ENCODE measurements at places on chromosomes 4 and X.

- no peak for DNase-seq
Observed at GRCh38 chr4:100826808-100827548, 309.2 kb upstream of the EMCN start.

DNA sequence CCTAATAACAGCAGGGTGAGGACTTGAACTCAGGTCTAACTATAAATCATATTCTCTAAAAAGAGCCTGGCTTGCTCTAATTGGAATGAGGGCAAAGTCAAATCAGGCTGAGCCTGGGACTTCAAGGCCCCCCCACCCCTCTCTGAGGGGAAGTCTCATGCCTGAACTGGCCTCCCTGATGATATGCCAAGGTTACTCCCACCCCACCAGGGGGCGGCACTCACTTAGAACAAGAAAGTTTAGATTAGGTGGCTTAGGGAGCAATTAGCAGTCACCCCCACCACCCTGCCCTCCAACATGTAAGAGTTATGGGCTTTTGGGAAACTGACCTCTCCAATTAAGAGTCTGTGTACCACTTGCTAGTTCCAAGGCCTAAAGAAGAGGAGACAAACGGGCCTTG lies 2.7 kb downstream of the FOXO4 start:
- peak; percentile 67 for DNase-seq

- no peak for DNase-seq
Observed at GRCh38 chrX:47936224-47936939, 67.4 kb downstream of the ZNF182 start.

- DNase-seq = no peak
Observed at GRCh38 chrX:45669715-45670340, 469.2 kb upstream of the DIPK2B start.

GRCh38 chr4:6929812-6930464 lies 20.3 kb downstream of the TBC1D14 start:
- no peak for DNase-seq

DNA sequence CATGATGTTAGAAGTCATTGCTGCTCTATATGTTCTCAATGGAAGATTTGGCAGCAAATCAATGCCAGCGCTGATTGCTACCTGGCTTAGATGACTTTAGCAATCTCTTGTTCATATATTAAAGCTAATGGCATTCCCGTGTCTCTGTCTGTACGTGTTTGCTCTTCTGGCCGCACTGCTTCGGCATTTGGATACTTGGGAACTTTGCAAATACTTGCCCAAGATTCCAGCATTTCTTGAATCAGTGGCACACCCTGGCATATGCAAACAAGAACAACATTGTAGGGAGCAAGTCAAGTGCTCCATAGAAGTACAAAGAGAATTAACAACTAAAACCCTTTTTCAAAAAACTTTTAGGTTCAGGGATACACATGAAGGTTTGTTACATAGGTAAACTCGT lies 128.9 kb upstream of the TMEM164 start:
- no peak for DNase-seq

- DNase-seq = no peak
Observed at GRCh38 chr4:83599183-83599582, 63.3 kb downstream of the GPAT3 start.

DNA sequence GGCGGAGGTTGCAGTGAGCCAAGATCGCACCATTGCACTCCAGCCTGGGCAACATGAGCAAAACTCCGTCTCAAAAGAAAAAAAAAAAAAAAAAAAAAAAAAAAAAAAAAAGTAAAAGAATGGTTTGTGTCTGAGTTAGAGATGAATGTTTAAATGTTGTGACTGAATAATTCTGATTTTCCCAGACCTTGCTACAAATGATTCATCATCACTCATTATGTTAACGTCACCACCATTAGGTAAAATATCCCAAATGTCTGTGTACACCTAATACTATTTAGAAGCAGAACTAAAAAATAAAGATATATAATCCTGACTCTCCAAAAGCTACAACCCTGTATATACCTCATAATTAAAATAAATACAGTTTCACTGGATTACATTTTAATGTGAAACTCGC lies 70.8 kb downstream of the HHIP start:
- no peak for DNase-seq

DNA sequence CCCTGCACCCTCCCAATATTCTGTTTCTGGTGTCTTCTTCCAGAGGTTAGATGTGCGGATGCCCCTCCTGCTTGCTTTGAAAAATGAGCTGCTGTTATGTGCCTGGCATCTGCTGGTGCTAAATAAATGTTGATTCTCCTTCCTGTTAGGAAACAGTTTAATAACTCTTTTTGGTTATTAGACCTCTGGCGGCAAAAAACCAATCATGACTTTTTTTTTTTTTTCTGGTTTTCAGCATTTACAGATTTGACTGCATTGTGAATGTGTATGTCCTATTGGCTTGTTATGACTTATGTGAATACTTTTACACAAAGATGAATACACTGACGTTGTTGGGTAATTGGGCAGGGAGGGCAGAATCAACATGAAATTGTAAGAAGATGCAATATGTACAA lies 13.6 kb upstream of the TMEM156 start:
- no peak for DNase-seq

GRCh38 chr4:16226816-16227461 lies 668 bp upstream of the TAPT1 start:
- peak; percentile 25 for DNase-seq

DNA sequence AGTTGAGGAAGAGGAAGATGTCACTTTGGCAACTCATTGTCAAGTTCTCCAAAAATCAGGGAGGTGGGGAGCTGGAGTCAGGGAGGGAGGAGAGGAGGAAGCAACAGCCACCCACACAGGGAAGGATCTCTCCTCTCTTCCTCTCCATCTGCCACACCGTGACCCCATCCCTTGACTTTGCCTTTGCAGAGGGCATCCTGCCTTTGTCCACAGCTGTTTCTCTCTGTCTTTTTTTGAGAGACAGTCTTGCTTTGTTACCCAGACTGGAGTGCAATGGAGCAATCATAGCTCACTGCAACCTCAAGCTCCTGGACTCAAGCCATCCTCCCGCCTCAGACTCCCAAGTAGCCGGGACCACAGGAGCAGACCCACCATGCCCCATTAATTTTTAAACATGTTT lies 276.0 kb downstream of the SHOX start:
- DNase-seq = no peak

- no peak for DNase-seq
Observed at GRCh38 chrX:25427873-25428555, 412.2 kb upstream of the ARX start.

- DNase-seq = no peak
Observed at GRCh38 chr4:39729557-39729956, 31.6 kb downstream of the UBE2K start.

GRCh38 chrX:47643926-47644325 lies 6.4 kb downstream of the ELK1 start:
- no peak for DNase-seq

DNA sequence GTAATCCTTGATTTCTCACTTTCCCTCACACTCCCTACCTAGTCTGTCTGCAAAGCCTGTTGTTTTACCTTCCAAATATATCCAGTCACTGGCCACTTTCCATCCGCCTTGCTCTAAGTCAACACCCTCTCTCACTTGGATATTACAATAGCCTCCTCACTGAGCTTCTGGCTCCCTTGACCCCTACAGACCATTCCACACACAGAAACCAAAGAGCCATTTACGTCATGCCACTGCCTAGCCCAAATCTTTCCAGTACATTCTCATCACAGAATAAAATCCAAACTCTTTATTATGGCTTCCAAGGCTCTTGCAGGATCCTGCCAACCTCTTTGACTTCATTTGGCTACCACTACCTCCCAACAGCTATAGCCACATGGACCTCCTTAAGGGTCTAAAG lies 25.7 kb upstream of the ARHGEF9 start:
- DNase-seq = no peak

DNA sequence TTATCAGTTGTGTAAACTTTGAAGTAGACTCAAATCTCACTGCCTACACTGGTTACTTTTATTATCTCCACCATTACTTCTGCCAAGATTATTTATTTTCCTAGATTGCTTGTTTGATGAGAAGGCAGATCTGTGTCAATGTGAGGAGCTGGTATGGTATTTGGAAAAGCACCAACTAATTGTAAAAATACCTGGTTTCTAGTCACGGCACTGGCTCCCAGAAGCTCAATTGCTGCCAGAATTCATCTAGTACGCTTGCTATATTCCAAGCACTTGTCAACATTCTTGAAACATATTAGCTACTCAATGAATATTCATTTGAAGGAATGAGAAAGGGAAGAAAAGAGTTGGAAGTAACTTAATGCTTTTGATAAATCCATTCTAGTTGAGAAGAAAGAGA lies 1376.8 kb upstream of the ADGRL3 start:
- DNase-seq = no peak

GRCh38 chr4:159639671-159640323 lies 536.9 kb downstream of the RAPGEF2 start:
- DNase-seq = no peak

GRCh38 chr4:149370785-149371420 lies 444.7 kb downstream of the IQCM start:
- DNase-seq = no peak

DNA sequence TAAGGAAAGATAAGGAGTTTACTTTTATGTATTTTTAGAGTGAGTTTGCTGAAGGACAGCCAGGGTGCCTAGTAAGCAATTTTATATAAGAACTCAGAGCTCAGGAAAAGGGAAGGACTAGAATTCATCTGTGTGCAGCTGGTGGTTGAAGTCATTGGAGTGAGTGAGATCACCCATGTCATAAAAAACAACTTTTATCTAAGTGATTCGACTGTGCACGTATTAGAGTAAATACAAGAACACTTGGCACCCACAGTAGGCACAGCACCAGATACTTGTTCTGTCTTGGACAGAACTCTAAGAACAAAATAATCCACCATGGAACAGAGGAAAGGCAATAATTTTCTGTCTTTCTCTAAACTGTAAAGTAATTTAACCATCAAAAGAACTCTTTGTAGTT lies 31.6 kb downstream of the SYNPO2 start:
- no peak for DNase-seq

DNA sequence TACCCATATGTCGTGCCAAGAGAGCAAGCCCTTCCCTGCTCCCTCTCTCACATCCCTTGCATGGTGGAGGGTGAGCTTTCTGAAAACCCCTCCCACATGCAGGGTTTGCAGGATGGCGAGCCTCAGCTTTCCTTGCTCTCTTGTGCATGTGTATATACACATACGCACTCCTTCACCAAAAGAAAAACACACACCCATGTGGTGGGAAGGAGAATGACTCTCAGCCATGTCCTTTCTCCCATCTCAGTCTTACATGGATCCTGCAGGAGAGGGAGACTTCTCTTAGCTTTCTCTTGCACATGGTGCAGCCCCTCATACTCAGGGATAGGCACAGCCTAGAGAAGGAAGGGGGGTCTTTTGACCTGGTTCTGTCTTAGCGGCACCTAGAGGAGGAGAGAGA lies 81.1 kb downstream of the CLCN5 start:
- no peak for DNase-seq

DNA sequence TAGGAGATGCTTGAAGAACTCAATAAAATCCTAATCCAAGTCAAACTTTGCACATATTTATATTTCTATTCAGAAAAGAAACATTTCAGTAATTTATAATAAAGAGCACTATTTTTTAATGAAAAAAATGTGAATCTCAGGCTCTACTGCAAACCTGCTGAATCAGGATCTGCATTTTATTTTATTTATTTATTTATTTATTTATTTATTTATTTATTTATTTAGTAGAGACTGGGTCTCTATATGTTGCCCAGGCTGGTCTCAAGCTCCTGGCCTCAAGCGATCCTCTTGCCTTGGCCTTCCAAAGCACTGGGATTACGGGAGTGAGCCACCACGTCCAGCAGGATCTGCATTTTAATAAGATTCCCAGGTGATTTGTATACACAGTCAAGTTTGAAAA lies 16.0 kb downstream of the SUPT20HL1 start:
- no peak for DNase-seq

- no peak for DNase-seq
Observed at GRCh38 chrX:40784516-40785151, 49.3 kb upstream of the MED14 start.

- DNase-seq = no peak
Observed at GRCh38 chr4:163688856-163689255, 194.4 kb downstream of the TMA16 start.

- no peak for DNase-seq
Observed at GRCh38 chr4:6920171-6920570, 10.5 kb downstream of the TBC1D14 start.

- DNase-seq = no peak
Observed at GRCh38 chrX:111052478-111052877, 43.5 kb upstream of the PAK3 start.

DNA sequence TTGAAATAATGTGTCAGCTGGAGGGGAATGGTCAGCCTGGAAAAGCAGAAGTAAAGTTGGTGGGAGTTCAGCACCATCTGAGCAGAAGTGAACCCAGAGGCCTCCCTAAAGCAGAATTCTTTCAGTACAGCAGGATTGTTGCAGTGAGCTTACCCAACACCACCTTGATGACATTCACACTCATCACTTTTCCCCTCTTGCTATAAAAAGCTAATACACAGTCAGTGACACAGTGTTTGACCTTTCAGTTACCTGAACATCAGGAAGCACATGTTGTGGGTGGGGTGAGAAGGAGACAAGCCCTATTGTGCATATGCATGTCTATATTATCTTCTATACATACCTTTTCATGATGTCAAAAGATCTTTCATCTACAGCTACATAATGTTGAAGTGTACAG lies 624.7 kb upstream of the ZFP42 start:
- no peak for DNase-seq

DNA sequence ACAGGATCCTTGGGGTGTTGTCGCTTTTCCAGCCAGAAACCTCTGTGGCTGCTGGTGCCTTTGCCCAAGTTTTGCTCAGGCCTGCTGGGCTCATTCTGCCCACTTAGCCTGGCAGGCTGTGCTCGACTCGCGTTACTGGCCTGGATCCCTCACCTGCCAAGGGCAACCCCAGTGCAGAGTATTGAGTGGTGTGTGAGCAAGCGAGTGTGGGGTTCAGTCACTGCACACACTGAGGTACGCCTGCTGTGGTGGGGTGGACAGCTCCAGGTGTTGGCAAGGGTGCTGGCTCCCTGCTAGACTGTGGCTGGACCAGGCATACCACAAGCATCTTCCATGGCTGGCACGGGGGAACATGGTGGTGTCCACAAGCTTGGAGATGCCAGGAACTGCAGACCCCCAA lies 22.6 kb downstream of the SPCS3 start:
- DNase-seq = no peak

DNA sequence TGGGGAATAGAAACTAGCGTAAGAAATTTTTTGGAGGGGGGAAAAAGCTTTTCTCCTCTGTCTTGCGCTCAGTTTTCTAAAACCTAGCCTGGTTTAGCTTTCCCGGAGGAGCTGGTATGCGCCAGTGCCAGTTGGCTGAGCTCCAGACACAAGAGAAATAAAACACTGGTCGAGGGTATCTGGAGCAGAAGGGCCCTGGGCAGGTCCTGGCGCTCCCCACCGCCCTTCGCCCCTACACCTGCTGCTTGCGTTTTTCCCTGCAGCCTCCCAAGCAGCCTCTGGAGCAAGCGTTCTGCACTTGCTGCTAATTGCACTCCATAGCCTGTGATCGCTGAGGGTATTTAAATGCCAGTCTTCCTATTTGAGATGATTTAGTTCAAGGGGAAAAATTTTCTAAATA lies 816 bp downstream of the EREG start:
- no peak for DNase-seq

DNA sequence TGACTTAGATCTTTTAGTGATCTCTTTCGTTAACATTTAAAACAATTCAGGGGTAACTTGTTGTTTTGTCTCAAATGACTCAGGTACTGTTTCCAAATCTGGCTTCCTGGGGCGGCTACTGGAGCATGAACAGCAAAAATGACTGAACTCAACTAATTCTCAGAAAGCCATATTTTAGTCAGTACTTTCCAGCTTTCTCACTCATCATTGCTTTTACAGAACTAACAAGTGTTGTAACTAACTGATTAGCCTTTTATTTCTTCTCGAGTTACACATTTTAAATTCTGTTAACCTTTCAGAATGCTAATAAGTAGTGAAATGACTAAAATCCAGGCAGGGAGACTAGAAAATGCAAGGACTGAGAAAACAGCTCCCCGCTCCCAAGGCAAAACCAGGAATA lies 55.3 kb downstream of the JADE3 start:
- no peak for DNase-seq
